ENCODE measurements at places on chromosomes 13 and 19.
A peak's percentile ranks its signal among the peaks of the same experiment; 100 is the strongest.

- no peak for DNase-seq
Measured at GRCh38 chr13:50422181-50423148, 407.2 kb downstream of the KCNRG start.

DNA sequence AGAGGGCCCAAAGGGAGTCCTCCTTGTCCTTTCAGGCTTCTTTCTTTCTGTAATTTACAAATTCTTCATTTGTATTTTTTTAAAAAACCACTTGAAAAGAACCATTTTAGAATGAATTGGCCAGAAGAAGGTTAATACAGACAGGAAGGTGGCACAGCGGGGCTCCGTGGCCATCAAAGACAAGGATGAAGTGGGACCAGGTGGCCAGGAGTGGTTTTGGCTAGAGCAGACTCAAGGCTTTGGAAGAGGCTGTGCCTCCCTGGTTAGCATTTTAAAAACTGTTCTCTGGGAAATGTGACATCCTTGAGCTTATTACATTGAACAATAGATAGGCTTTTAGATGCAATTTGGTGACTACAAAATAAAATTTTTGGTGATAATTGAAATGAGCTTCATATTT is 48.4 kb downstream of the ATP8A2 start:
- no peak for DNase-seq

- DNase-seq: no peak
Measured at GRCh38 chr13:24056616-24057137, 103.8 kb upstream of the SPATA13 start.

- DNase-seq: peak; percentile 83
Measured at GRCh38 chr19:43526884-43527859, at the start of gene ETHE1. TSS of gene ETHE1 (minus strand) at chr19:43527201. CDS start at chr19:43527177, 24 bp downstream.

DNA sequence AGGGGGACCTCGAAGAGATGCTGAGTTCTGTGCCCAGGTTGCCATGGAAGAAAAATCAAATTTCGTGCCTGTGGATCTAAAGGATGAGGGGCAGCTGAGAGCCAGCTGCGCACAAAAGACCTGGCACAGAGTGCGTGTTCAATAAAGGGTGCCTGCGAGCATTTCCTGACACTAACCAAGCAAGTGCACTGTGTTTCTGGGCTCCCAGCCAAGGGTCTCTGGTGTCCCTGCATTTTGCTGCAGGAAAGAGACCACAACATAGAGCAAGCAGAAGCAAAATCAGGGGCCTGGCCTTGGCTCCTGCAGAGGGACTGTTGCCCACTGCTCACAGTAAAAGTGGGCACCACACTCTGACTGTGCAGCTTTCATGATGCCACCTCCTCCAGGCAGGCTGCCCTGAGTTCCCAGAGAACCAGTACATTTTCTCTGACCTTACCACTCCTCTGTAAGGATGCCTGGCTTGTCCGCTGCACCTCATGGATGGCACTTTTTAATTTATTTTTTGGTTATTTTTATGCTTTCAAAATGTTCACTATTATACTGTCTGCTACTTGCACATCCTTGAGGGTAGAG is 70.8 kb upstream of the GPR12 start:
- no peak for DNase-seq

GRCh38 chr13:27130979-27131623 is 40.5 kb downstream of the USP12 start:
- peak; percentile 81 for DNase-seq

- DNase-seq: no peak
Measured at GRCh38 chr13:85995788-85996418, 196.7 kb upstream of the SLITRK6 start.

DNA sequence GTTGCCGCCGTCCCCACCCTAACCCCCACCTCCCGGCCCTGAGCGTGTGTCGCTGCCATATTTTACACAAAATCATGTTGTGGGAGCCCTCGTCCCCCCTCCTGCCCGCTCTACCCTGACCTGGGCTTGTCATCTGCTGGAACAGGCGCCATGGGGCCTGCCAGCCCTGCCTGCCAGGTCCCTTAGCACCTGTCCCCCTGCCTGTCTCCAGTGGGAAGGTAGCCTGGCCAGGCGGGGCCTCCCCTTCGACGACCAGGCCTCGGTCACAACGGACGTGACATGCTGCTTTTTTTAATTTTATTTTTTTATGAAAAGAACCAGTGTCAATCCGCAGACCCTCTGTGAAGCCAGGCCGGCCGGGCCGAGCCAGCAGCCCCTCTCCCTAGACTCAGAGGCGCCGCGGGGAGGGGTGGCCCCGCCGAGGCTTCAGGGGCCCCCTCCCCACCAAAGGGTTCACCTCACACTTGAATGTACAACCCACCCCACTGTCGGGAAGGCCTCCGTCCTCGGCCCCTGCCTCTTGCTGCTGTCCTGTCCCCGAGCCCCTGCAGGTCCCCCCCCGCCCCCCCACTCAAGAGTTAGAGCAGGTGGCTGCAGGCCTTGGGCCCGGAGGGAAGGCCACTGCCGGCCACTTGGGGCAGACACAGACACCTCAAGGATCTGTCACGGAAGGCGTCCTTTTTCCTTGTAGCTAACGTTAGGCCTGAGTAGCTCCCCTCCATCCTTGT is 6.4 kb downstream of the YIPF2 start:
- no peak for DNase-seq

DNA sequence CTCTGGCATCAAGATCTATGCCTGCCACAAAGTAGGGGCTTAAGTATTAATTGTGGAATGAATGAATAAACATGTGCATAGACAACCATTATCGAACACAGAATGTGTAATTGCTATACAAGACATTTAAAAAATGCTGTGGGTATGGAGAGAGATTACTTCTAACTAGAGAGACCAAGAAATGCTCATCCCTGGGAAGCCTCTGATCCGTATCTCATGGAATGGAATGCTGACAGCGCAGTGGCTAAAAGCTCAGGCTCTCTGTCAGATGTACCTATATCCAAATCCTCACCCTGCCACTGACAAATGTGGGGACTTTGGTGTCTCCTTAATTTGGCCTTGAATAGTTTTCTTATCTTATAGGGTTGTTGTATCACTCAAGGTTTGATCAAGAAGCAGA is 22.7 kb upstream of the MBNL2 start:
- no peak for DNase-seq

DNA sequence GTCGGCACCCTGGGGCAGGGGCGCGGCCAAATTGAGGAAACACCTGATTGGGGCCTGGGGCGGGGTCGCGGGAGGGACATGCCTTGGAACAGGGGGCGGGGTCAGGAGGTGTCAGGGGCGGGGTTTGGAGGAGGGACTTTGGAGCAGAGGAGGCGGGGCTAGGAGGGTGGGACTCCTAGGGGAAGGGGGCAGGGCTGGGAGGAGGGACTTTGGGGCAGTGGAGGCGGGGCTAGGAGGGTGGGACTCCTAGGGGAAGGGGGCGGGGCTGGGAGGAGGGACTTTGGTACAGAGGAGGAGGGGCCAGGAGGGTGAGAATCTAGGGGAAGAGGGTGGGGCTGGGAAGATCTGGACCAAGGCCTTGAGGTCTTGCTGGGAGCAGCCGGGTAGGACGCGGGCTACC is 21.9 kb downstream of the GRIN2D start:
- DNase-seq: peak; percentile 86

DNA sequence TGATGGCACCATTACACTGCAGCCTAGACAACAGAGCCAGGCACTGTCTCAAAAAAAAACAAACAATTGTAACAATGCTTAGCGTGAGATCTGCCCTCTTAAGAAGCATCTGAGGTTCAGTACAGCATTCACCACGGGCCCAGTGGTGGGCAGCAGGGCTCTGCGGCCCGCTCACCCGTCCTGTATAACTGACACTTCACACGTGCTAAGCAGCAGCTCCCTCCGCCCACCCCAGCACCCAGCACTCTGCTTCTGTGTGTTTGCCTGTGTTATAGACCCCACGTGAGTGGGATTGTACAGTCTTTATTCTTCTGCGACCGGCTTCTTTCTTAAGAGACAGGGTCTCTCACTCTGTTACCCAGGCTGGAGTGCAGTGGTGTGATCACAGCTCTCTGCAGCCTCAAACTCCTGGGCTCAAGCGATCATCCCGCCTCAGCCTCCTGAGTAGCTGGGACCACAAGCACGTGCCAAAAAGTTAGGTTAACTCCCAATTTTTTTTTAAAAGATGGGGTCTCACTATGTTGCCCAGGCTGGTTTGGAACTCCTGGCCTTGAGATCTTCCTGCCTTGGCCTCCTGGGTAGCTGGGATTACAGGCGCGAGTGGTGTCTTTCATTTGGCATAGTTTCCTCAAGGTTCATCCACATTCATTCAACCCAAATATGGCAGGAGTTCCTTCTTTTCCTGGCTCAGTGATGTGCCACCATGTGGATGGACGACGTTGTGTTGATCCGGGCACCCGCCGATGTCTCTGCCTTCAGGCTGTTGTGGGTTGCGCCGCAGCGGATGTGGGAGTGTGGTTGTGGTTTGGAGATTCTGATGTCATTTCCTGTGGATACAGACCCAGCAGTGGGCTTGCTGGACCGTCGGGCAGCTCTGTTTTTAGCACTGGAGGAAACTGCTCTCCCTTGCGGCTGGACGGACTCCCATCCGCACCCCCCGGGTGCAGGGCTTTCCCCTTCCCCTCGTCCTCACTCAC is 170.0 kb downstream of the KDM4B start:
- DNase-seq: peak; percentile 94

- DNase-seq: no peak
Measured at GRCh38 chr13:58955546-58956385, 1208.0 kb downstream of the DIAPH3 start.

DNA sequence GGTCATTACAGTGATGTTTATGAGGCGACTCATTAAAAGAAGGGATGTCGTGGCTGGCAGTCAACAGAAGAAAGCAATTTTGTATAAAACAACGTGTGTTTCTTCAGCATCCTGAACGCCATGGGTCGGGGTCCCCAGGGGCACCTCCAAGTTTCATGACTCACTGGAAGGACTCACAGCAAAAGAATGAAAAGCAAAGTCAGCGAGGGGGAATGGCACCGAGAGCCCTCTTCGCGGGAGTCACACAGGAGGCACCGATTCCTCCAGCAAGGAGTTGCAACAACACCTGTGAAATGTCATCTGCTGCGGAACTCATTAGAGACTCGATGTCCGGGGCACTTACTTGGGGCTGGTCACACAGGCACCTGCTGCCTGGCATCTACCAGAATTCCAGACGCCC is 130.7 kb upstream of the PEG3 start:
- no peak for DNase-seq

GRCh38 chr19:18074192-18074591 is 12.5 kb downstream of the IL12RB1 start:
- no peak for DNase-seq

DNA sequence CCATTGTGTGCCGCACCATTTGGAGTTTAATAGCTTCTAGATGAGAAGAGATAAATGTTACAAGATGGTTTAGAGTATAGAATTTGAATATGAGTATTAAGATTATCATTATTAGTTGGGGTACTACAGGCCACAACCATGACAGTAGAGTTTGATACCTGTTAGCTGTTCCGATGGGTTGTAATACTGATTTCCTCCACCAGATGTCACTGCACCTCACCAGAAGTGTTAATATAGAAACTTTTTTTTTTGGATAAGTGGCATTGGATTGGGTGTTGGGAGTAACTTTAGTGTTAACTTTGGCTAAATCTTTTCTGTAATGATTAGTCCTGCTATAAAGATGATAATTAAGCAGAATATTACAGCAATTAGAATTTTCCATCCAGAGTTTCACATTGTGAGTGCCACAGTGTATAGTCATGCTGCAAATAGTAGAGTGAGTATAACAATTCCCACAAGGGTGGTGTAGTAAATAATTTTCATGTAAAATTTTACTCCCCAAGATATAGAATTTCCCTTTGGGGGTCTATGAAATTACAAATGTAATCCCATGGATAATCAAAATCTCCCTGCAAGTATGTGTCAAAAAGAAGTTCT is 56.3 kb downstream of the PSG3 start:
- DNase-seq: peak; percentile 23

GRCh38 chr13:104140552-104140951 is 1074.3 kb upstream of the SLC10A2 start:
- no peak for DNase-seq

GRCh38 chr13:49629947-49630346 is 1.6 kb downstream of the ARL11 start:
- no peak for DNase-seq

DNA sequence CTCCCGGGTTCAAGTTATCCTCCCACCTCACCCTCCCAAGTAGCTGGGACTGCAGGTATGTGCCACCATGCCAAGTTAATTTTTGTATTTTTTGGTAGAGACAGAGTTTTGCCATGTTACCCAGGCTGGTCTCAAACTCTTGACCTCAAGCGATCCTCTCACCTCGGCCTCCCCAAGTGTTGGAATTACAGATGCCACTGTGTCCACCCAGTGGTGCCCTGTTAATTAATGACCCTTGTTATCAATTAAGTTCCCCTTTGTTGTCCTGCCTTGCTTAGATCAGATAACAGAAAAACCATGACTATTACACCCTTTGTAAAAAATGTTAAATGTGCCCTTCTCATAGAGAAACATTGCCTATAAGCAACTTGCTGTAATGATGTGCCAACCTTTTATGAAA is 34.4 kb upstream of the IGFL1 start:
- no peak for DNase-seq

- DNase-seq: no peak
Measured at GRCh38 chr19:35973487-35973886, 21.5 kb upstream of the SDHAF1 start.

DNA sequence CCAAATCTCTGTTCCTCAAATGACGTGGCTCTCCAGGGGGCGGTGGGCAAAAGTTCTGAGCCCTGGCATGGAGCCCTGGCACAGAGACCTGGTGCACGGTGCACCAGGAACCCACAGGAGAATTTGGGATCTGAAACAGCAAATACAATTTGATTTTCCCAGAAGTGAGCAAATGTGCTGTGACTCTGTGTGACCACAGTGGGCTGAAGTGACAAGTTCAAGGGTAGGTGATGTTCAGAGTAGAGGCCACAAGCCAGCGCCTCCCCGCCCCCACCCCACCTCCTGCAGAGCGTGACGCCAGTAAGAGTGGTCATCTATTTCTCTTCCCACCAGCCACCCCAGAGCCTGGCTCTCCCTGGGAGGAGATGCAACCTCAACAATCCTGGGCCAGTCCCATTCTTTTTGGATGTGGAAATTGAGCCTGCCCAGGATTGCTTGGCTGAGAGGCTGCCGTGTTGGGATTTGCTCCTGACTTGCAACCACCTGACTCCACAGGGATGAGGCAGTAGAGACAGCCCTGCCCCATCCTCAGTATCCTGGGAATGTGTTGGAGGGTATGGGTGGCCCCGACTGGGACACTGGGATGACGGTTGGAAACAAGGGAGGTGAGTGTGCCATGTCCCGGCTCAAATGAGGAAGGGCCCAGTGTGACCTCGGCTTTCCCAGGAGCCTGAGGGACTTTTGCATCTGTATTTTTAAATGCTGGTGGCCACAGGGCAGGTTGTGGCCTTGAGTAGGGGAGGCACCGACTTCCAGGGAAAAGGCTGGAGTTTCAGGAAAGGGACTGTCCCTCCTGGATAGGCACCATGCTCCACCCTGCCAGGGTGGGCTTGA is 11.1 kb upstream of the BCL3 start:
- no peak for DNase-seq

Data from activated CD4-positive, alpha-beta memory T cell treated with anti-CD3 and anti-CD28 coated beads, Interleukin-2, amount 10 ng/mL, durations not matched to agents 7 days and 5 days (primary cell).